ENCODE measurements at places on chromosomes 13 and 19.

- DNase-seq: peak; percentile 95
Measured at GRCh38 chr19:17394891-17395415, 957 bp upstream of the CCDC194 start.

DNA sequence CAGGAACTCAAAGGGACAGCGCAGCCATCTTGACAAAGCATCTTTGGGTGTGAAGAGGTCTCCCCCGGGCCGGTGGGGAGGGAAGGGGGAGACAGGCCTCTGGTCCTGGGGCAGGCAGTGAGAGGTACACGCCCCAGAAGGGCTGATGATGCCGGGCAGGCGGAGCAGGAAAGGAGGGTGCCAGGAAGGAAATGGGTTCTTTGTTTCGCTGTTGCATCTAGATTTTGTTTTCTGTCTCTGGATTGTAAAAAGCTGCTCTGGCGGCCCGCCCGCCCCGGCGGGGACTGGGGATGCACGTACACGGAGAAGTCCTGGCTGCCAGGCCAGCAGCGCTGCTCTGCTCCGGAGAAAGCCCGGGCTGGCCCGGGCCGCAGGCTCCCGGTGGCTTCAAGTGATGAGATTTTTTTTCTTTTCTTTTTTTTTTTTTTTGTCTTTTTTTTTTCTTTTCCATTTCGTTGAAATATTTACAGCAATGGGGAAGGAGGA, 13.2 kb upstream of the ASF1B start:
- no peak for DNase-seq

DNA sequence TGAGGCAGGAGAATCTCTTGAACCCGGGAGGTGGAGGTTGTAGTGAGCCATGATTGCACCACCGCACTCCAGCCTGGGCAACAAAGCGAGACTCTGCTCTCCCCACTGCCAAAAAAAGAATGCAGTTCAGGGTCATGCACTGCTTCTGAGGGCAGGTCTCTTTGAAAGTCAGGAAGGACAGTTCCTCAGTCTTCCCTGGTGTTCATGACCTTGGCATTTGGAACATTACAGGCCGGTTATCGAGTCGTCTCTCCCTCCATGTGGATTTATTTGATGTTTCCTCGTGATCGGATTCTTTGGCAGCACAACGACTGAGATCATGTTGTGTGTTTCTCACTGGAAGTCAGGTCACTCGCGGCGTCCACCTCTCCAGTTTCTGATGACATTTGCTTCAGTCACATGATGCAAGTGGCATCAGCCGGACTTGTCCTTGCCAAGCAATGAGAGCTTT, 17.2 kb downstream of the FGF21 start:
- no peak for DNase-seq

DNA sequence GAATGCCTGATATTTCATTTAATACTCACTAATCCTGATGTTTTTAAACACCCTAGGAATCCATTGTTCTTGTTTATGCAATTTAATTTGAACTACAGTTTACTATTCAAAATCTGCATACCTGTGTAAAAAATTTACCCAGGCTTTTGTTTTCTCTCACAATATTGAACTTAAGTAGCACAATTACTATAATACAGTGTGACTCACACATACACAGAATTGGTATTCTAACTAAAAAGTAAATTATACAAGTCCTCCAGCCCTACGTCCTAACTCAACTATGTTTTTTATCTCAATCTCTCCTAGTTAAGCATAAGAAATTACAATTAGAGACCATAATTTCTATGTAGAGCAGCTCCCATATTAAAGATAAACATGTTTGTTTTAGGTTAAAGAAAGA, 41.8 kb downstream of the MYCBP2 start:
- DNase-seq: no peak

GRCh38 chr13:41434831-41435520, 22.4 kb upstream of the RGCC start:
- no peak for DNase-seq

- no peak for DNase-seq
Measured at GRCh38 chr13:110161112-110161882, 145.7 kb downstream of the COL4A1 start.

DNA sequence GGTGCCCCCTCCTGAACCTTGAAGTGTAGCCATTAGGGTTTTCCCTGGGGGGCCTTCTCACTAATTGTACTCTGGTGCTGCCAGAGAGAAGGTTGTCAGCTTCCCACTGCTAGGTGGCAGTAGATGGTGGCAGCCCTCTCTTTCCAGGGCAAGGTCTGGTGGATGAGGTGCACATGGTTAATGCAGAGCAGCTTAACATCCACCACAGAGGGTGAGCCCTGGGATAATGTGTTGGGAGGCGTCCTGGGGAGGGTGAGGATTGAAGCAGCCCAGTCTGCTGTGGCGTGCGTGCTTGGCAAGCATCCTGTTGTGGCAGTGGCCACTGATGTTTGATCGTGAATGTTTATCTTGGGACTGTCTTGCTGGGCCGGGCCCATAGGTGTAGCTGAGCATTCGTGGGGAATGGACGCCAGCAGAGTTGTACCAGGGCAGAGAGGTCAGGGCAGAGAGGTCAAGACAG, 5.8 kb downstream of the EGLN2 start:
- peak; percentile 35 for DNase-seq

DNA sequence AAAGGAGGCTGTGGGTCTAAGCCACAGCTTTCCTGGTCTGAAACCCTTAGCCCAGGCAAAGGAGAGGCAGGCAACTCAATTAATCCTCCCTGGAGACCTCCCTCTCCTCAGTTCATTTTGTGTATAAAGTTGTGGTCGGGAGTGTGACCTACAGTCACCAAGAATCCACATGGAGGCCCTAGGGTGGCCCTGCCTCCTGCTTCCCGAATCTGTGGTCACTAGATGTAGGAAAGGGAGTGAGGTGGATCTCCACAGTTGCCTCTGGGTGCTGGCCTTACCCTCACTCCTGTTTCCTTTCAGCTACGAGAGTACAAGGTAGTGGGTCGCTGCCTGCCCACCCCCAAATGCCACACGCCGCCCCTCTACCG, 1.3 kb downstream of the RPL18A start:
- DNase-seq: no peak

DNA sequence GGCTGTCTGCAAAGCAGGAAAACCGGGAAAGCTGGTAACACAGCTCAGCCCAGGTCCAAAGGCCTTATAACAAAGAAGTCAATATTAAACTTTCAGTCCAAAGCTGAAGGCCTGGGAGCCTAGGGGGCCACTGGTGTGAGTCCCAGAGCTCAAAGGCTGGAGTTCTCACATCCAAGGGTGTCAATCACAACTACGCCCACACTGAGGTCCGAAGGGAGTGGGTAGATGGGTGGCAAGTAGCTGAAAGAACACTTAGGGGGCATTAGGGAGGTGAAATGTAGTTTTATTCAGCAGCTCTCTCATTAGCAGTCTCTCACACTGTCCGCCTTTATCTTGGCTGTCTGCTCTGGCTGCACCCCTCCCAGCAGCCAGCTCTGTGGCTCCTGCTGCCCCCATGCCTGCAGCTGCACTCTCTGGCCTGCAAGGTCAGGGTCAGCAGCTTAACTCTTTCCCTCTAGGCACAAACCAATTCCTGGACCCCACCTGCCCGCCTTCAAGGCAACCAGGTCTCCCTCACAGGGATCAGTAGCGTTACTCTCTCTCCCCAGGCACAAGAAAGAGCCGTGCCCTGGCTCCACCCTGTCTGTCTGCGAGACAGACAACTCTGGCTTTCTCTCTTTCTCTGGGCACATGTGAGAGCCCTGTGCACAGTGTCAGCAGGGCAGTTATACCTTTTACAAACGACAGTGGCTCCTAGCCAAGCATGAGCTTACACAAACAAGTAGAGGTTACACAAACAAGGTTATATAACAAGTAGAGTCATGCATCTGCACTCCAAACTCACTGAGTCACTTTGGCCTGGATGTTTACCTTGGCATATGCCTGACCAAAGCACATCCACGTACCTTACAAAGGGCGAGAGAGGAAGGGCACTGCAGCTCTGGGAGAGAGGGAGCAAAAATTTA, 249.4 kb upstream of the PCDH20 start:
- no peak for DNase-seq

GRCh38 chr13:67229481-67230403, at the start of gene PCDH9:
TSS of gene PCDH9 (minus strand) at chr13:67230336. CDS start at chr13:67228440, 1,896 bp downstream.
- peak; percentile 67 for DNase-seq

GRCh38 chr19:10000171-10000826, 10.0 kb downstream of the COL5A3 start:
- DNase-seq: peak; percentile 66

DNA sequence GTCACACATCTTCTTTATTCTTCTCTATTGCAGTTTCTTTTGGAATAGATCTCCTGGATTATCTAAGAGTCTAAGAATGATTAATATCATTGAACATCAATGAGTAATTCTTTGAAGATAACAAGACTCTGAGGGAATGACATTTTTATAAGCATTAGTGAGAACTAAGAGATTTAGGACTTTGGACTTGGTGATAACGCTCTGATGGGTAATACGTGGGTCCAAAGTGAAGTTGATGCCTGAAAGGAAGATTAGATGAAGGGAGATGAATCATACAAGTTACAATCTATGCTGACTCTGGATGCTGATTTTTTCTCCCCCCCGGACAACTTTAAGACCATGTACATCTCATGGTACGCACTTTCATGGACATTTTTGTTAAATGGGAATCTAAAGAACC, 364.5 kb downstream of the GPC5 start:
- DNase-seq: no peak

DNA sequence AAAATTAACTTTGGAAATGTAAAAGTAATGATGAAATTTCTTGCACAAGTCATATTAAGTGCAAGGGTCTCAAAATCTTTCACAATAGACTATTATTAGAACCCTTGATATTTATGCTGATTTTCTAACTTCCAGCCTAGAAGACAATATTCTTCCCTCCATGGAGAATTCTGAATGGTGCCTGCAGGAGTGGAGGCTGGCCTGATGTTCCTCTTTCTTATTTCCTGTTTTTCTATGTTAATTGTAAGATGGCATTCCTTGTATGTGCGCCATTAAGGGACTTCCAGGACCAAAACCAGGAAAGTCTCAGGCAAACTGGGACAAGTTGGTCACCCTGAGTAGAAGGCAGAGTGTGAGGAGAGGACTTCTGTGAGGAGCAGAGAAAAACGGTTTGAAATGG, 294.9 kb downstream of the DLEU7 start:
- DNase-seq: no peak

- peak; percentile 28 for DNase-seq
Measured at GRCh38 chr13:82713687-82714405, 1168.4 kb downstream of the SLITRK1 start.

- peak; percentile 90 for DNase-seq
Measured at GRCh38 chr13:43364210-43365038, 341.0 kb downstream of the DNAJC15 start.

GRCh38 chr19:38213911-38214625, 10.0 kb downstream of the DPF1 start:
- DNase-seq: no peak

DNA sequence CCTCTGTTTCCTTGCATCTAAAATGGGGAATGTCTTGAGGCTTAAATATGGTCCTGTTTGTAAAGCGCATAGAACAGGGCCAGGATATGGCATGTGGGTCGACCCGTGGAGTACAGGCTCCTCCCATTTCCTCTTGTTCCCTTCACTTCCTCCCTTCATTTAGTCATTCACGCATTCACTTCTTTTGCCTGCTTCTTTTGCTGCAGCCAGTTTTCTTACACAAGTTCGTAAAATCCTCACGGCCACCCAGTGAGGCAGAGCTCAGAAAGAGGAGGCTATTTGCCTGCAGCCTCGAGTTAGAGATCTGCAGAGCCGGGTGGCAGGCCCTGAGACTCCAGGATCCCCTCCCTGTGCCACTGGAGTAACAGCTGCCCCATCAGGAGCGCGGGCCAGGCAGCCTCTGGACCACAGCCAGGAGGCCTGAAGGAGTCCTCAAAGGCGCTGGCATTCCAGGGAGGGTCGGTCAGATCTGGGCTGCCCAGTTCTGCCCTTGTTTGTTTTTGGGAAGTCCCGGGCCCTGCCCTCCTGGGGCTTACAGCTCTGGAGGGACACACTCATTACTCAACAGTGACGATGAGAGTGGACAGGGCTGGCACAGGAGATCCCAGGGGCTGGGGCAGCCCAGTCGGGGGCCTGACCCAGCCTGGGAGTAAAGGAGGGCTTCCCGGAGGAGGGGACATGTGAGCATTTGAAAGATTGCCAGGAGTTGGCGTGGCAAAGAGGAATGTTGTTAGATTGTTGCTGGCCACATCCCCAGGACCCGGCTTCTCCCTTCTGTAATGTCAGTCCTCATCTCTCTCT, 4.6 kb downstream of the PPP5C start:
- no peak for DNase-seq

- DNase-seq: peak; percentile 94
Measured at GRCh38 chr13:93286047-93286446, 59.4 kb downstream of the GPC6 start.

- no peak for DNase-seq
Measured at GRCh38 chr13:38520041-38520440, 166.8 kb upstream of the FREM2 start.

- no peak for DNase-seq
Measured at GRCh38 chr19:38289955-38290354, 14.1 kb upstream of the C19orf33 start.

DNA sequence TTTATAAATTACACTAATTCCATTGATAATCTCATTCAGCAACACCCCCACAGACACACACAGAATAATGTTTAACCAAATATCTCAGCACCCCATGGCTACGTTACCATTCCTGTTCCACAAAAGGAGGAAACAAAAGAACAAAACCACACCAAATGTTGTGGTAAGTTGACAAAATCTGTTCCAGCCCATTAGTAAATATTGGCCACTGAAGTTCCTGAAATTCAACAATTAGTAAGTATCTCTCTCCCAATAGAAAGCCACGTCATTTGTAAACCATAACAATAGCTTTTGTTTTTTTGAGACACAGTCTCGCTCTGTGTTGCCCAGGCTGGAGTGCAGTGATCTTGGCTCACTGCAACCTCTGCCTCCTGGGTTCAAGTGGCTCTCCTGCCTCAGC, 2.3 kb upstream of the FCAR start:
- no peak for DNase-seq

GRCh38 chr13:67651908-67652465, 421.9 kb upstream of the PCDH9 start:
- no peak for DNase-seq

DNA sequence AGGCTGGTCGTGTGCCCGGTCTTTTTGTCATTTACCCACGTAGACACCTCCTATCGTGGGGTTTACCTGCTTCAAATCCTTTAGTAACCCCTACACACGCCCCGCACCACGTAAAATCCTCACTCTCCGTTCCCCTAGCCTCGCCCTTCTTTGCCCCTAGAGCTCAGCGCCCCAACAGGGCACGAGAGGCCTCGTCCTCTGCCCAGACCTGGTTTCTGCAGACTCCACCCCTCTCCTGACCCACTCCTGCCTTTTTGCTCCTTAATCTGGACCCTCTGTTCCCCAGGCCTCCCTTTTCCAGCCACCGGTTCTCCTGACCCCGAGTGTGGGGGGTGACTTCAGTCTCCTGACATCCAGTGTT, 412 bp downstream of the ZNF528 start:
- peak; percentile 22 for DNase-seq

- no peak for DNase-seq
Measured at GRCh38 chr19:2827840-2828489, 8.3 kb downstream of the ZNF554 start.

GRCh38 chr13:79678100-79678499, 197.1 kb downstream of the NDFIP2 start:
- DNase-seq: no peak
